ENCODE measurements at places on chromosomes 3 and 15.

GRCh38 chr15:85406916-85407315 lies 26.5 kb downstream of the AKAP13 start:
- no peak for DNase-seq

DNA sequence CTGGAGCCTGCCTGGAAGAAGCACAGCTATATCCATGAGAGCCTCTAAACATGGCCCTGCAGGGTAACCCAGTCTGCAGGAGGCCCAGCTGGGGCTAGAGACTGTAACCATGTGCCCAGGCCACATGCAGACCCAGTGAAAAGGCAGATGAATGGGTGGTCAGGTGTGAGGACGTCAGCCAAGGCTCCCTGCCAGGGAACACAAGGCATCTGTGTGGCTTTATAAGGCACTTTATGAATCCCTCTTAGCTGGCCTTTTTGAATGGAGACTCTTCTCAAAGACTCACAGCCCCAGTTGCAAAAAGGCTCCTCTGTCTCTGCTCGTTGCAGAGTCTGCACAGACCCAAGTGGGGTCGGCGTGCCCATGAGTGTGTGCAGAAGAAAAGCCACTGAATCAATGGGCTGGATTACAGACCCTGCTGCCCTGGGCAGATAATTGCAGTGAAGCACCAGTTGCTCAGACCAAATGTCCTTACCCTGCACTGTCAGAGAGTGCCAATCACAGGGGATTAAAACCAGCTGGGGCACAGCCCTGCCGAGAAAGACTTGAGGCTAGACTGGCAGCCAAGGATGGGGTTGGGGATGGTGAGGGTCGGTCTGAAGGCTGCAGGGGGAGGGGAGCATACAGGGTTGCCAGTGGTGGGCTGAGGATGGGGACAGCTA lies 154.2 kb downstream of the RAB11A start:
- no peak for DNase-seq

GRCh38 chr15:65032801-65033537 lies 3.5 kb upstream of the MTFMT start:
- no peak for DNase-seq

DNA sequence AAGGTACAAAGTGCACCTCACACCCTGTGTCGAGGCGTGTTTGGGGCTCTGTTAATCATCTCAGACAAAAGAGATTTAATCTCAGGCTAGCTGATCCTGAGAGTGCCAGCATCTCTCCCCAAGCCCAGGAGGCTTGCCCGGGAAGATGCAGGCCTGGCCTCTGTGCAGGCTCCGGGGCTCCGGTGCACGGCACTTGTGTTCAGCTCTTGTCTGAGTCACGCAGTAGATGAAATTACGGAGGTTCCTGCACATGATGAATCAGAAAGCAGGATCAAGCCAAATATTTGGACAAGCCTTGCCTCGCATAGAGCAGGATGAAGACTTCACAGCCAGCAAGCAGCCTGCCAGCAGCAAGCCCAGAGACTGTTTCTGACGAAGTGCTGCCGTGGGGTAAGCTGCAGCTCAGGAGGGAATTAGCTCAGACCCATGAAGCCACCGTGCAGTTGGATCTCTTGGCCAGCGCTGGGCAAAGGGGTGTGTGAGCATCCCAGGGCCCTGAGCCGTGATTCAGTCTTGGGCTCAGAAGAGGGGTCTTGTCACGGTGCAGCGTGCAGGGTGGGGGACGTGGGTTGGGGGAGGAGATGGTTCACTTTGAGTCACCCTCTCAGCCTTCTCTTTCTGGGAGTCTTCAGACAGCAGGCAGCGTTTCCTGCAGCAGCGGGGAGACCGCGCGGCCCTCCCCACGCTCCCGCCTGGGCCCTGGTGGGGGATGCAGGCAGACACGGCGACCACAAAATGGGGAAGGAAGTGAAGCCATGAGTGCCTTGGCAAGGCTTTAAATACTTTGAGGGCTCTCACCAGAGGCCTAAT lies 89.2 kb upstream of the MEF2A start:
- peak; percentile 62 for DNase-seq

DNA sequence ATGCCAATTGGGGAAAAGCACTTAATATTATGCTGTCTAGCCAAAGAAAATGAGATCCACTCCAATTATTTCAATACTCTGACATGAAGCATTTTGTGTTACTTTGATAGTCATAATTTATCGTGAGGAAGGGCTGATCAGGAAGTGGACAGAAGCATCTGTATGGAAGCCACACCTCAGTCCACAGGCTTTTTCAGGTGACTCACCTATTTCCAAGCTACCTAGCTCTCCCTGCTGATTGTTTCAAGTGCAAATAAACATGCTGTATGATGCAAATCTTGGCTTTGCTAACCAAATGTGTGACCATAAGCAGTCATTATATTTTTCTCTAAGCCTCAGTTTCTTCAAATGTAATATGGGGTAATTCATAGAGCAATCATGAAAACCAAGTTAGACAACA lies 30.8 kb upstream of the CPB1 start:
- no peak for DNase-seq

Measured in kidney epithelial cell (primary cell).